ENCODE measurements at places on chromosomes 11 and 22.

DNA sequence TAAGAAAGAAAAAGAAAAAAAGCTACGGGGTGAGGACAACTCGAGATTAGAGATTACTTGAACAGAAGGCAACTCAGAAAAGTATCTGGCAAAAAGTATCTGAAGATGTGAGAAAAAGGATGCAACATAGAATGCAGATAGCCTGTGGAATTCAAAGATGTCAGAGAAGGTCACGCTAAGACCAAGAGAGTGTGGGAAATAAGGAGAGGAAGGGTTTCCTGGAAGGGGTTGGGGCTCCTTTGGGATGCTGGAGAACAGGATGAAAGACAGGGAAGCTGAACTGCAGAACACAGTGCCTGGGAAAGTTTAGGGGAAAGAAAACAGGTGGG lies 1.2 kb downstream of the GUCY1A2 start:
- no peak for DNase-seq

GRCh38 chr22:48855593-48856307 lies 971.9 kb downstream of the BRD1 start:
- no peak for DNase-seq

DNA sequence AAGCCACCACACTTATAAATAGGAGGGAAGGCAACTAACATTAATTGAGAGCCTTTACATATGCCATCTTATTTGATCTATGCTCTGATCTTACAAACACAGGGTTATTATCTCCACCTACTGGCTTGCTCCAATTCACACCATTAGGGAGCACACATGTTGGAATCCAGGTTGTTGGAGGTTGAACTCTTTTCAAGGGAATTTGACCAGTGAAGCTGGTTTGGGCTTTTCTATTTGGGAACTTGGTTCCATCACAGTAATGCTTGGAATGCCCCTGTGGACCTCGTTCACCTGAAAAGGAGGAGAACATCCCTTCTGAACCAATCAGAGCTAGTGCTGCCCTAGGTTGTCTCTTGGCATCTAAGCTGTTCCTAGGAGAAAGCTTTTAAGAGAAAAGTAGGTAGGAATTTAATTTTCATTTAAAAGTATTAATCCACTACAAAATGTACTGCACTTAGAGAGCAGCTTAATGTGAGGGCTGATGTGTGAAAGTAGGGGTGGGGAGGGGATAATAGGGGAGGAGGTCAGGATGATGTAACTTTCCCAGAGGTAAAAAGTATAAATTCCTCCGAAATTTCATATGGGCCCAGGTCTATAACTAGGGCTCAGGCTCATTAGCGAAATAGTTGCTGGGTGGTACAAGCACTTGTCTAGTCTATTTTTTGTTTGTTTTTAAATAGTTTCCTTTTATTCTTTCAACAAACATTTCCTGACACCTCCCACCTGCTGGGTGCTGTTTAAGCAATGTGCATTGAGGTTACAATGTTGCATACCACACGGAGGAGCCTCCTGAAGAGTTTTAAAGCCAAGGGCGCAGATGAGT lies 7.6 kb upstream of the MICAL2 start:
- DNase-seq: no peak

- DNase-seq: no peak
These were observed 12.5 kb downstream of the NNMT start for GRCh38 chr11:114308689-114309089.

GRCh38 chr11:11708256-11708655 lies 86.5 kb upstream of the GALNT18 start:
- no peak for DNase-seq

- no peak for DNase-seq
These were observed 18.5 kb downstream of the MGAT3 start for GRCh38 chr22:39475337-39475736.

DNA sequence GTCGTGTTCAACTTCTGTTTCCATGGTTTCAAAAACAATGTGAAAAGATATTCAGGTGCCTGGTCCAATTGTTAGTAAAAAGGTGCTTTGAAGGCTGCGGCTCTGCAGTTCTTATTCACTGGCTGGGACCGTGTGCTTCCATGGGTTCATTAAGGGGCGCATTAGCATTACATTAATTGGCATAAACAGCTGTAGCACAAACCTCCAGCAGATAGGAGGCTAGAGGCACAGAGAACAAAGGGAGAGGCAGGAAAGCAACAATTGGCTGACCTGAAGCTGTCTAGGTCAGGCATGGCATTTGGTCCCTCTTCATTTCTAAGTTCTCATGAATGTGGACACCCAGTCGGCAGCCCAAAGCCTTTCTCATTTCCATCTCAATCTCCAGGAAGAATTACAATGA lies 16.6 kb downstream of the PAK1 start:
- DNase-seq: no peak

DNA sequence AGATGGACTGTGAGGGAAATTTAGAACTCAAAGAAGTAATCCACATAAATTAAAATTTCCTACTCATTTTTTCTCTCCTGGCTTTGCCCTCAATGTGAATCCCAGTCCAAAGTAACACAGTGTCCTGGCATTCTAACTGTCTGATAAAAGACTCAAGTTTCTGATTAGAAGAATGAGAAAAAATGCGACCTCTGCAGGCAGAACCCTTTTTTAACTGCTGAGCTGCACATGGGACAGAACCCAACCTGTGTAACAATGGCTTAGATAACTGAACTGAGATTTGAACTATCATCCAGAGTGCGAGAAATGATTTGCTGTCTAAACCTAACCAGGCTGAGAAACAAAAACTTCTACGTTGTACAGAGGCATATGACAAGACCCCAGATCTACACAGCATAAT lies 385.6 kb upstream of the LRRC4C start:
- no peak for DNase-seq

DNA sequence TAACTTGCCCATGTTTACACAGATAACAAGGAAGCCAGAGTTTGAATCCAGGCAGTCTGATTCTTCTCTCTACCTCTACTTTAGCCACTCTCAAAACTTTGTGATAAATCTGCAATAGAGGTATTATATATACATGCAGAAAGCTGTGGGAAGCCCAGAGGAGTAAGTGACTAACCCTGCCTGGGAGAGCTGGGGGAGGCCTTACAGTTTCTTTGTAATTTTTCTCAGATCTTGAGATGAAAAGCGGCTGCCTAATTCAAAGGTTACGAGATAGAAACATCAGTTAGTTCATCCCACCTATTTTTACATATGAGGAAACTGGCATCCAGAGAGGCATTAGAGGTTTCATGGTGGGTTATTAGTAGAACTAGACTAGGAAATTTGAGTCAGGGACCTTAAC lies 4.9 kb downstream of the STIM1 start:
- no peak for DNase-seq

GRCh38 chr11:32029721-32030120 lies 61.2 kb upstream of the RCN1 start:
- DNase-seq: no peak

- no peak for DNase-seq
These were observed 720.6 kb upstream of the ANO5 start for GRCh38 chr11:21472261-21472660.

- DNase-seq: peak; percentile 24
These were observed 4.6 kb downstream of the C11orf71 start for GRCh38 chr11:114395736-114396135.

DNA sequence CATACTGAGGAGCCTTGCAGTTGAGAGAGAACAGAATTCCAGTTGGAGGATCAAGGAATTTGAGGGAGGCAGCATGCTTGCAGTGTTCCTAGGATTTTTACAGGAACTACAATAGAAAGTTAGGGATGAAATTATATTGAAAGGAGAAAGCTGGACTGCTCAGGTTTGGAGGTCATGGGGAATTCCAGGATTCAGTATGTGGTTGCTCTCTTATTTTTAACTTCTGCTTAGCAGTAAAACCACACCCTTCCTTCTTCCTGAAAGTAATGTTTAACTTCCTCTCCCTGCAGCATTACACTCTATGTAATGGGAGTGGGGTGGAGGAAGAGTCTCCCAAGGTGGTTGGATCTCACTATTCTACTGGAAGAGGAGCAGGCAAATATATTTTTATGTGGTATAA lies 31.3 kb downstream of the CTNND1 start:
- no peak for DNase-seq

- peak; percentile 76 for DNase-seq
These were observed 3.9 kb downstream of the SH3BP1 start for GRCh38 chr22:37643225-37643847.

GRCh38 chr22:22692707-22693530 lies 48.5 kb downstream of the GGTLC2 start:
- DNase-seq: peak; percentile 96

- no peak for DNase-seq
These were observed 11.2 kb downstream of the MCM5 start for GRCh38 chr22:35411102-35411501.

- DNase-seq: no peak
These were observed 5.2 kb upstream of the OLFML1 start for GRCh38 chr11:7480113-7480512.

DNA sequence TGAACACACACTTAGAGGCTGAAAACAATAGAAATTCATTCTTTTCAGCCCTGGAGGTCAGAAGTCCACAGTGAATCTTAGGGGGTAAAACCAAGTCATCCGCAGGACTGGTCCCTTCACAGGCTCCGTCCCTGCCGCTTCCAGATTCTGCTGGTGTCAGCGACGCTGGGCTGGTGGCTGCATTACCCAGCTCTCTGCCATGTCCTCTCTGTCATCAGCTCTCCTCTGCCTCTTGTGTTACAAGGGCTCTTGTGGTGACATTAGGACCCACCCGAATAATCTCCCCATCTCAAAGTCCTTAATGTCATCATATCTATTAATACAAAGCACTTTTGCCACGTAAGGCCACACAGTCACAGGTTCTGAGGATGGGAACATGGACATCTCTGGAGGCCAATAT lies 47.7 kb upstream of the ANO1 start:
- DNase-seq: no peak

DNA sequence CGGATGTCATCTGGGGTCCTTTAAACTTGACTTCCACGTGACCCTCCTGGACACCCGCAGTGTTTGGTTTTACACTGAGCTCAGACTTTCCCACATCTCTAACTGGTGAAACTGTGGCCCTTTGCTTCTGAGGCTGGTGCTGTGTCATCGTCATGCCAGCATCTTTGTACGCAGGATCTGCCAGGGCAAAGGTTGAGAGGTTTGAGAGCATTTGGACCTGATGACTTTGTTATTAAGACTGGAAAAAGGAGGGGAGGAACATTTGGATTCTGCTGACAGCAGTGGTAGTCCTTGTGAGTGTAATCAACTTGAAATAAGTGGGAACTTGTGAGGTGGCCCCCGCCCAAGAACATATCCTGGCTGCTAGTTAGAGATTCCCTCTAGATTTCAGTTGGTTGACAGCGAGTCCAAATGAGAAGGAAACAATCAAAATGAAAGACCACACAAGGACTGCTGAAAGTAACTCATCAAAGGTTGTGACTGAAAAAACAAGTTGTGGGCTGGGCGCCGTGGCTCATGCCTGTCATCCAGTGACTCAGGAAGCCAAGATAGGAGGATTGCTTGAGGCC lies 102.5 kb downstream of the KIAA1671 start:
- DNase-seq: no peak

- DNase-seq: peak; percentile 30
These were observed 56.4 kb downstream of the TRAF6 start for GRCh38 chr11:36453678-36454077.

- peak; percentile 80 for DNase-seq
These were observed 60.0 kb downstream of the MYO7A start for GRCh38 chr11:77187776-77188632.

GRCh38 chr11:487571-488021 lies 19.4 kb downstream of the RNH1 start:
- DNase-seq: no peak

- peak; percentile 43 for DNase-seq
These were observed 9.1 kb downstream of the SELENOO start for GRCh38 chr22:50209893-50210292.

- no peak for DNase-seq
These were observed 56.1 kb upstream of the B3GAT1 start for GRCh38 chr11:134468081-134468668.

- no peak for DNase-seq
These were observed 377.6 kb downstream of the CADM1 start for GRCh38 chr11:115126515-115127208.

DNA sequence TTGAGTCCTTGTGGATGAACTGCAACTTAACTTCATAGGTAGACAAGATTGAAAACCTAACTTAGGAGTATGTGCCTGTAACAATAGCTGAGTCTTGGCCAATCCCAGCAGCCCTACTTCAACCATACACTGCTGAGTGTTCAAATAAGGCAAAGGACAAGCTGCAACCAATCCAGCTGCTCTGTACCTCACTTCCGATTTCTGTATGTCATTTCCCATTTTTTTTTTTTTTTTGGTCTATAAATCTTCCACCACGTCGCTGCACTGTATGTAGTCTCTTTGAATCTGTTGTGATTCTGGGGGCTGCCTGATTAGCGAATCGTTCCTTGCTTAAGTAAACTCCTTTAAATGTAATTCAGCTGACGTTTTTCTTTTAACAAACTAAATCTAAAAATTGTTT lies 35.4 kb upstream of the FLI1 start:
- DNase-seq: no peak

DNA sequence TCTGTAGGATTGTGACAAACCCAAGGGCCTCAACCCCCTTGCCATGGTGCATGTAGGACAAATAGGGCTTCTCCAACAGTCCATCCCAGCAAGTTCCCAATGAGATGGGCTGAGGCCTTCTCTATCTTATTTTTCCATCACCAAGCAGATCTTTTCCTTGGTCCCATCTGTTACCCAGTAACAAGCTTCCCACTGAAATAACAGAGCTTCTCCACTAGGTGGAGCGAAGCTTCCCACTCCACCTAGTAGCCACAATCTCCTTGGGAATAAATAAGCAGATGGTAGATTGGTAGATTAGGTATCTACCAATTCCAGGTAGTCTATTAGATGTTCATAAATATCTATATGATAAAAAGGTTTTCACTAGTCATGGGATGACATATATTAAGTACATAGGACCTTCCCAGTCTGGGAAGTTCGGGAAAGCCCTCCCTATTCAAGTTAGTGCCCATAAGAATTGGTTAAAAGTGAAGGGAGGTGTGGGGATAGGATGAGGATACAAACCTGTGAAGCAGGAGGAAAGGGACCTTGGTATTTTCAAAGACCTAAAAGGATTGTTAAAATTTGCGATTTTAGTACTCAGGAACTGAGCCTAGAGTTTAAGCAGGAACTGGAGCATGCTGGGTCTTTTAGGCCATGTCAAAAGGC lies 5.9 kb upstream of the OR52L1 start:
- peak; percentile 38 for DNase-seq
